H54 (cell line): ENCODE measurements at places on chromosomes 5 and 9.

- no peak for DNase-seq
Measured at GRCh38 chr9:86926145-86926544, 21.2 kb downstream of the GAS1 start.

- no peak for DNase-seq
Measured at GRCh38 chr5:126897851-126898630, 121.1 kb downstream of the LMNB1 start.

DNA sequence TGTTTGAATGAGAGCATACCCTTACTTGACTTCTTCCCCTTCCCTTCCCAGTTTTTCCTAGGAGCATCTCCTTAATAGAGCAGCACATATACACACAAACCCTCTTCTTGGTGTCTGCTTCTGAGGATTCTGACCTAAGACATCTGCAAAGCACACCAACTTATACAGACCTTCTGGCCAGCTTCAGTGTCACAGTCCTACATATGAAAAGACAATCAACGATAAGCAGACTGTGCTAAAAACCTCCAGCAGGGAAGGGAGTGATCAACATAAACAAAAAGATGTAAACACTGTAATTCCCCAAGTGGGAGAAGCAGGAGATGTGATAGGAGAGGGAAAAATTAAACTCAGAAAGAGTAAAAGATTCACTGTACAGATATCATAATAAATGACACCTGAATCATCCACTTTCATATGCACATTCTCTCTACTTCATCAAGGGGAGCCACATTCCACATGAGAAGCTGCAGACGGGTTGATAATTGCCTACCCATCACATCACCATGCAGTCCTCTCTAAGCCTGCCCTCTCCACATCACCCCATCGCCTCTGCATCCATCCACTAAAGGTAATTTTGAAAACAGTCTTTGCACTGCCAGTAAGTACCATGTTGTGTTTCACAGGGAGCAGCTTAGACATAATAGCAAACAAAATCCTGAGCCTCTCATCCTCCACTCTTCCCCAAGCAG, 13.0 kb downstream of the APBA1 start:
- DNase-seq, result no peak

DNA sequence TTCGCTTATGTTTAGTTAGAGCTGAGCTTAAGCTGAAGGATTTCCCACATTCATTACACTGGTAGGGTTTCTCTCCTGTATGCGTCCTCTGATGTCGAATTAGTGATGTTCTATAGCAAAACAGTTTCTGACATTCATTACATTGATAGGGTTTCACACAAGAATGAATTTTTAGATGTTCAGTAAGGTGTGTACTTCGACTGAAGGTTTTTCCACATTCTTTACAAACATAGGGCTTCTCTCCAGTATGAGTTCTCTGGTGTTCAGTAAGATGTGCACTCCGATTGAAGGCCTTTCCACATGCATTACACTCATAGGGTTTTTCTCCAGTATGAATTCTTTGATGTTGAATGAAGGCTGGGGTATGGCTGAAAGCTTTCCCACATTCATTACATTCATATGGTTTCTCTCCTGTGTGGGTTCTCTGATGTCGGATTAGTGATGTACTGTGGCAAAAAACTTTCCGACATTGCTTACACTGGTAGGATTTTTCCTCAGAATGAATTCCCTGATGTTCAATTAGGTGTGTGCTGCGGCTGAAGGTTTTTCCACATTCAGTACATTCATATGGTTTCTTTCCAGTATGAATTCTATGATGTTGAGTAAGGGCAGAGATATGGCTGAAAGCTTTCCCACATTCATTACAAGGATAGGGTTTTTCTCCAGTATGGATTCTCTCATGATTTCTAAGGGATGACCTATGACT, 14.6 kb downstream of the ZNF883 start:
- DNase-seq, result no peak

GRCh38 chr9:68912561-68912960, 101.4 kb downstream of the PRKACG start:
- no peak for DNase-seq

GRCh38 chr5:32074401-32074800, 99.7 kb downstream of the GOLPH3 start:
- no peak for DNase-seq

GRCh38 chr9:6827439-6828145, 69.8 kb downstream of the KDM4C start:
- peak; percentile 30 for DNase-seq

GRCh38 chr5:165881259-165881658, 2375.8 kb downstream of the MAT2B start:
- DNase-seq, result no peak

DNA sequence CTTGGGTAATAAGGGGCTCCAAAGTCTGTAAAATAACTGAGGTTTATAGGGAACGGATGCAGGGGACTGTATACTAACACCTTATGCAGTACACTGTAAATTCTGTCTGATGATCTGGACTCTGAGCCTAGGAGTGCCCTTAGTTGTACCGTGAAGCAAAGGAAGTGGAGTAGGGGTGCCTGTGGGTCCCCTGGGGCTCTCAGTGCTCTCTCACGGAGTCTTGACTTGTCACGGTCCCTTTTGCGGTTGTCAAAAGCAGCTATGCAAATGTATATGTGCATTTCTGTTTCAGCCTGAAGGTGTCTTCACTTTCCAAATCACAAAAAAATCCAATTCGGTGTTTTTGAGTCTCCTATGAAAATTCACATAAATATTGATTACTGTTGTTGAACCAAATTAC, 17.8 kb downstream of the DMRT1 start:
- DNase-seq, result no peak

GRCh38 chr5:173123416-173123815, 20.9 kb upstream of the BNIP1 start:
- DNase-seq, result no peak

GRCh38 chr5:108720391-108720790, 27.3 kb upstream of the FER start:
- no peak for DNase-seq

DNA sequence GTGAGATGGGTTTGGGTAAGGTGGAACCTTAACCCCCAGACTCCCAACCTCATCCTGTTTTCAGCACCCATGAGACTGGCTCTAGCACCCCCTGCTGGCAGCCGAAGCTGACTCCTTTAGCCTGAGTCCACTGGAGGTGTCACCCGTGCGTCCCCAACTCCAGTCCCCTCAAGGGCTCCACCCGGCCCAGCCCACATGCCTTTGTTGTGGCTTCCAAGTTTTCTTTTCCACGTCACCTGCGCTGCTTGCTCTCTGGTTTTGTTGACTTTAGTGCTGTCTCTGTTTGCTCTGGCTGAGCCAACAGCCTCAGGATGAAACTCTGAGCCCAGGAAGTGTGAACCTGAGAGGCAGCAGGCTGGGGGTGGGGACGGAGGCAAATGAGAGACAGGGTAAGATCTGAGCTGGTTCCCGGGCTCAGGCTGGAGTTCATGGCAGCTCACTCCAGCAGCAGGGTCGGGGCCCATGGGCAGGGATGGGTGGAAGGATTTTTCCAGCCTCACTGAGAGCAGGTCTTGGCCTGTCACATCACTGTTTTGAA, 13.2 kb upstream of the AQP7 start:
- DNase-seq, result peak; percentile 35

DNA sequence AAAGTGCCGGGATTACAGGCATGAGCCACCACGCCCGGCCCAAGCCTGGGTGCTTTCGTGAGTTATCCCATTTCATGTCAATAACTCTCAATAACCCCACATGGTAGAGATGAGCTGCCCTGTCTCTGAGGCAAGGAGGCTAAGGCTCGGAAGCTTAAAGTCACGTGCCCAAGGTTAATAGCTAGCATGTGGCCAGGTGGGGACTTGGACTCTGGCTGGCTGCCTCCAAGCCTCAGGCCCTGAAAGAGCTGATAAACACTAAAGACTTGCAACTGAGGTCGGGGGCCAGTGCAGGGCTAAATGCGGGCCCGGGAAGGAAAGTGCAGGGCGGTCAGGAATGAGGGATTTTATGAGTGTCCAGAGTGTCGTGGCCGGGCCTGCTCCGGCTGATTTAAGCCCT, 30.9 kb upstream of the BARHL1 start:
- DNase-seq, result no peak

- no peak for DNase-seq
Measured at GRCh38 chr9:130239741-130240241, 25.8 kb upstream of the HMCN2 start.

DNA sequence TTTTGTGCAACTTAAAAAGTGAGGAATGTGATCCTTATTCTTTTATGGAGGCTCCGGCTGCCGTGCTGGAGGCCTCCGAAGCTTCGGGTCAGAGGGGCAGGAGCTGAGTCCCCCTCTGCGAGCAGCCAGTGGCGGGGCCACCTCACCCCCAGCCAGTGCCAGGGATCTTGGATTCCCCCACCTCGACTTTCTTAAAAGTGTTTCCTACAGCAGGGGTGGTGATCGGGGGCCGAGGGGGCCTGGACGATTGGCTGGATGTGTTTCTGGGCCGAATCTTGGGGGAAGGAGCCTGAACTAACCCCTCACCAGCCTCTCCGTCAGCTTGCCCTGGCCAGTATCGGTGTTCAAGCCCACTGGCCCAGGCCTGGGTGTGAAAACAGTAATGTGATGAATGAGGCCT, 92.2 kb upstream of the LMX1B start:
- no peak for DNase-seq

DNA sequence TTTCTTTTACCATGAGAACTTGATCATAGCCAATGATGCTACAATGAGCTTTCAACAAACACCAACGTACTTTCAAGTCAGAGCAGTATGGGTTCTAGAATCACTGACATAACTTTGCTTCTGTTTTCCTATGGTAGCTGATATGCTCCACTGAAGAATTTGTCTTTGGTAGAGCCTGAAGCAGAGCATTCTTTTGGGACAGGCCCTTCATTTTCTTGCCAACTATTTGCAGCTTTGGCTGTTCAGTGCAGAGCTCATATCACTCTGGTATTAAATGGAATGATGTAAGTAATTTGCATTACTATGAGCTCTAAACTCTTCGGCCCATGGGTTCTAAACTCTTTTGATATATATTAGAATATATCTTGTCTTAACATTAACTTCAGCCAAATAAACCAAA, 51.8 kb upstream of the APC start:
- DNase-seq, result no peak

DNA sequence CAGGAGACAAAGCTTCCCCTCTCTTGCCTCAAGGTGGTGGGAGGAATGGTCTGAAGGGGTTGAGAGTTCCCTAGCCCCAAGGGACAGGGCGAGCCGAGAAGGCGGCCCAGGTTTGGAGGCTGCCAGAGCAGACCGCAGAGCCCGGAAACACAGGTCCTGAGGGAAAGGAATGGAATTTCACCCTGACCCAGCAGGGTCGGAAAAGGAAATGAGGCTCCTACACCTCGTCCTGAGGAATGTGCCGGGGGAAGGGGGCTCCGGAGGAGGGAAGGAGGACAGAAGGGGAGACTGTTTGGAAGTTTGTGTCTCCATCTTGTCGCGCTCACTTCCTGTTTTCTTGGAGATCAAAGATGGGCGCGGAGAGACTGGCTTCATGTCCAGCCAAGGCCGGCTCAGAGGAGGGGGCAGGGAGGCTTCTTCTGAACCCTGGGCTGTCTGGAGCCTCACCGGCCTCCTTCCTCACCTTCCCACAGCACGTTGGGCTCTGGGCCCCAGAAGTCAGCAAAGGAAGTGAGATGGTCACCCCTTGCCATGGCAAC, 9.6 kb downstream of the ENG start:
- no peak for DNase-seq

DNA sequence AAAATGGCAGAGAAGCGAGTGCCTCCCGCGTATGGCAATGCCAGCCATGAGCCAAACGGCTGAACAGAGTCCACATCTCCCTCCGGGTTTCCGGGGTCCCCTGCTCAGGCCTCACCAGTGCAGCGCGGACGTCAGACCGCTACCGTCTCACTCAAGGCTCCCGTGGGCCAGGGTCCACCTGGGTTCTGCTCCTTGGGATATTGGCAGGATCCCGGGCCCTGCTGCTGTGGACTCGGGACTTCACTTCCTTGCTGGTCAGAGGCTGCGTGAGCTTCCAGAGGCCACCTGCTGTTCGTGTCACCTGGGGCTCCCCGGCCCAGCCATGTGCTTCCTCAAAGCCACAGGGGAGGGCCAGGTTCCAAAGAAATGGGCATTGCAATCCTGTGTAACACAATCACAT, 38.4 kb upstream of the CLPTM1L start:
- DNase-seq, result no peak

GRCh38 chr9:113516840-113517577, 53.5 kb downstream of the RGS3 start:
- DNase-seq, result no peak

DNA sequence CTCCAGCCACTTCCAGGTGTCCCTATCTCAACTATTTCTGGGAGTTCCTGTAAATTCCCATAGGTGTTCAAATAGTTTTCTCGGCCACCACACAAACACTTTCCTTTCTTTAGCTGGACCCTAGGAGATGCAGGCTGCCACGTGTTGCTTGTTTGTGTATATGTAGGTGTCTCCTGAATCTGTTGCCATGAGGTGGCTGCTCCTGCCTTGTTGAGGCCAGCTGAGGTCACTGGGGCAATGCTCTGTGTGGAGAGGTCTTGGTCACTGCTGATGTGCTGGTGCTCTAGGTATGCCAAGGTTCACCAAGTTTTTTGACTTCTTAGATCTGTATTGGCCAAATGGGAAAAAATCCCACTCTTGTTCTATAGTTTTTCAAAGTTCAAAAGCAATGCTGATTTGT, 132.5 kb upstream of the CHD1 start:
- no peak for DNase-seq

DNA sequence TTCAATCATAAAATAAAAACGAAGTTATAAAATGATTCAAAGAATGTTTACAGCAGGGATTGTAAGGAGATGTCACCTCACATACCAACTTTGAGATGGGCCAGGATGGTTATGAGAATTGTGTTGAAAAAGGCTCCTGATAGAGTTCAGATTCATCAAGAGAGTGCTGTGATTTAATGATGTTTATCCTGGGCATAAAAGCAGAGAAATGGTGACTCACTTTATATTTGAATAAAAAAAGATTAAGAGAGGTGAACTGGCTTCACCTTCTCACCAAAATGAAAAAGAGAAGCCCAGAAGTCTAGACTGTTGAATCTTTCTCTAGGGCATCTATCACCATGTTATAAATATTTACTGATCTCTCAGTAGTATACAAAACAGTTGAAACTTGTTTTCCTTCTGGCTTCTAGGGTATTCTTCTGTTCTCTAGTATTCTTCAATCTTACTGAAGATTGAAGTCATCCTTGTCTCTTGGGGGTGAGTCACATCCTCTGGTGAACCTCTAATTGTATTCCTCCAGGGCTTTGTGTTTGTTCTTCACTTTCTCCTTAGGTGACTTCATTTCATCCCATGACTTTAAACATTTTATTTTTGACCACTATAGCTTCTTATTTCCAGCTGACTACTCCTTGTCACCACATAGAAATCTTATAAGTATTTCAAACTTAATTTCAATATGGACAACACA, 1237.3 kb upstream of the C9orf72 start:
- DNase-seq, result peak; percentile 6

DNA sequence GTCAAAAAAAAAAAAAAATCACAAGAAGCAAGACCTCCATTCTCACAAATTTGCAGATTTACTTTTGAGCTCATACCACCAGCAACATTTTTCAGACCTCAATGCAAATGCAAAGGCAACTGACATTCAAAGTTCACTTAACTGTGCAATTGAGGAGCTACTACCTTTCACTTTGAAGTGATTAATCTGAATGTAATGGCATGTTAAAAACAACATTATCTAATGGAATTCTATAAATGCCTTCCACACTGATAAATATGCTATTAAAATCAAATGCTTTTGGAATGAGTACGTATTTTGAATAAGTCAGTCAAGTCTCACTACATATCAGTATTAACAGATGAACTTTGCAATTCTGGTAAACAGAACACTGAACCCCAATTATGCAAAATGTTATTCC, 32.3 kb downstream of the UBQLN1 start:
- DNase-seq, result no peak
